ENCODE measurements at places on chromosomes 6 and 20.

- DNase-seq: no peak
Observed at GRCh38 chr6:104995989-104996617, 39.2 kb downstream of the LIN28B start.

GRCh38 chr20:24950836-24951525 is 1.9 kb downstream of the CST7 start:
- no peak for DNase-seq

GRCh38 chr6:18406955-18407749 is 20.0 kb downstream of the RNF144B start:
- no peak for DNase-seq

GRCh38 chr6:88870717-88871330 is 92.6 kb downstream of the RNGTT start:
- DNase-seq: no peak

GRCh38 chr6:75931011-75931680 is 141.3 kb downstream of the IMPG1 start:
- no peak for DNase-seq
